ENCODE measurements at places on chromosomes 4 and X.

GRCh38 chr4:82799006-82799881, 648 bp upstream of the SCD5 start:
- DNase-seq: no peak

- no peak for DNase-seq
Observed at GRCh38 chrX:41029332-41029731, 55.9 kb upstream of the USP9X start.

- no peak for DNase-seq
Observed at GRCh38 chrX:151153086-151153485, 23.3 kb upstream of the GPR50 start.

GRCh38 chr4:105184316-105184980, 37.8 kb downstream of the TET2 start:
- no peak for DNase-seq

GRCh38 chrX:82218361-82218760, 1016.5 kb downstream of the SH3BGRL start:
- DNase-seq: no peak

DNA sequence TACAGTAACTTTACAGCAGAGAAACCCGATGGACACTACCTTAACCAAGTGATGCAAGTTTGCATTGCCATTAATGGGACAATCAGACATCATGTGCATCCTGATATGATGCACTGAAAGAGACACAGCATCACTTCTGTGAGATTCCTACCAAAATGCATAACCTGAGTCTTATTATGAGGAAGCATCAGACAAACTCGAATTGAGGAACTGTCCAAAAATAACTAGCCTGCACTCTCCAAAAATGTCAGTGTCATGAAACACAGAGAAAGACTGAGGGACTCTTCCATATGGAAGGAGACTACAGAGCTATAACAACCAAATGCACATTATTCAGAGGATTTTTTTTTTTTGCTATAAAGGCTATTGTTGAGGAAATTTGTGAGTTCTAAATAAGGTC, 66.6 kb upstream of the IQSEC2 start:
- DNase-seq: no peak

GRCh38 chr4:12041828-12042227, 613.1 kb upstream of the HS3ST1 start:
- no peak for DNase-seq

GRCh38 chr4:25757452-25757851, 101.8 kb downstream of the SLC34A2 start:
- DNase-seq: no peak

DNA sequence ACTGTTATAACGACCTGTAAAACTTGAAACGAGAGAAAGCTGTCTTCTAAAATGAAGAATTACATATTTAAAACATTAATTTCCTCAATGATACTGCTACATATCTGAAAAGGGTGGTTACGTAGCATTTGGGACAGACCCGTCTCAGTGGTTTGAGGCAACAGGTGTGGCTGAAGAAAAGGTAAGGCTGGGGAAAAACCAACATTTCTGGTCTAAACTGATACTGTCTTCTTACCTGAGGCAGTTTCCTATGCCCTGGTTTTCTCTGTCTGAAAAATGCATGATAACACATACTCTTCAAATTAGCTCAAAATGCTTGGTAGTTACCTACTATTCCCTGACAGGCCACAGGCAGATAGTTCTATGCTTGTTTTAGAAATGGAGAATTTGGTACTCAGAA, 30.4 kb downstream of the PLS3 start:
- no peak for DNase-seq

GRCh38 chr4:168781926-168782325, 228.1 kb downstream of the CBR4 start:
- DNase-seq: no peak

GRCh38 chrX:46328133-46328532, 217.1 kb downstream of the ZNF674 start:
- DNase-seq: no peak

DNA sequence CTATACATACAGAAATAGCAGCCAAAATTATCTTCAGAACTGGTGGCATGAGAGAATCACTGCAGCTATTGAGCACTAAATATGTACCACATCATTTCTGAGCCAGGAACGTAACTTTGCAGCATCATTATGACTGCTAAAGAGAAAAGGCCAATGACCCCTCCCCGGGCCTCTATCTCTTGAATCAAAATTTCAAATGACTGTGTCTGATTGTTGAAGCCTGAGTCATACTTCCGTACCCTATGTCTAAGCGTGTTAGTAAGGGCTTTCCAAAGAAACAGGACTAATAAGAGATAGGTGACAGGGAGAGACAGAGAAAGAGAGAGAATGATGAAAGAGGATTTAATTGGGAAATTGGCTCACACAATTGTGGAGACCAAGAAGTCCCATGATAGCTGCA, 445.5 kb upstream of the SPANXN1 start:
- no peak for DNase-seq

DNA sequence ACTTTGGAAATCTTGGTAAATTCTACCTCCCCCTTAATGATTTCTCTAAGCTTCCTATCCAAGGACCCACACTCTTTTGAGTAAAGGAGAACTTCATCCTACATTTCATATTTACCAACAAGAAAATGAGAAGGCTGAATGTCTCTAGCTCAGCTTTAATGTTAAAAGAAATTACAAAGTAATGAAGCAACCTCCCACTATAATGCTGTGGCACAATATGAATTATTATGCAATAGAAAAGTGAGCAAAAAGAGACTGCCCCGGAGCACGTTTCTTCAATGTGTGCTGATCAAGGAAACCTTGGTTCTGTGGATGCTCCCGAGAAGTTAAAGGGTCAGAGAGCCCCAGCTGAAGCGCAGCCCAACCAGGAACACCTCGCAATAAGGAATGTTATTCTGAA, 9.1 kb upstream of the TBC1D1 start:
- no peak for DNase-seq

DNA sequence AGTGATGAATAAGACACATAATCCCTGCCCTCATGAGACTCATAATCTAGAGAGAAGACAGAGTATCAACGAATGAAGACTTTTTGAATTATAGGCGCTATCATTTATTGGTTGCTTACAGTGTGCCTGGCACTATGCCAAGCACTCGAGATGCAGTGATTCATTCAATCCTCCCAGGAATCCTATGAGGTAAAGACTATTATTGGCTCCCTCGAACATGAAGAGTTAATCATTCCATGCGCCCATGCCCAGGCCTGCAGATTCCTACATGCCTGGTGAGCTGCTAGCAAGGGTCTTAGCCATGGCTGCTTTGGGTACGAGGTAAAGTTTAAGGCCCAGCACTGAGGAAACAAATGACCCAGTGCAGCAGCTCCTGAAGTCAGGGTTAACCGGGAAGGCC, 47.0 kb downstream of the TEX13B start:
- DNase-seq: no peak

- no peak for DNase-seq
Observed at GRCh38 chr4:109179061-109179460, 123.4 kb downstream of the COL25A1 start.

- DNase-seq: no peak
Observed at GRCh38 chr4:163681208-163681821, 186.8 kb downstream of the TMA16 start.
